ENCODE measurements at places on chromosomes 11 and 22. TPM values are rescaled to one million over a fixed set of nuclear protein-coding genes. Genes with fewer than 3 reads are reported as not detected.

The NXPE4 gene
- total RNA-seq: not detected

- peak; percentile 74 for DNase-seq
Measured at GRCh38 chr11:71120471-71120896, 131.9 kb downstream of the SHANK2 start.

GRCh38 chr22:47587361-47587760 lies 824.9 kb downstream of the TBC1D22A start:
- no peak for DNase-seq

GRCh38 chr11:14261066-14261465 lies 97.9 kb downstream of the RRAS2 start:
- DNase-seq: no peak

DNA sequence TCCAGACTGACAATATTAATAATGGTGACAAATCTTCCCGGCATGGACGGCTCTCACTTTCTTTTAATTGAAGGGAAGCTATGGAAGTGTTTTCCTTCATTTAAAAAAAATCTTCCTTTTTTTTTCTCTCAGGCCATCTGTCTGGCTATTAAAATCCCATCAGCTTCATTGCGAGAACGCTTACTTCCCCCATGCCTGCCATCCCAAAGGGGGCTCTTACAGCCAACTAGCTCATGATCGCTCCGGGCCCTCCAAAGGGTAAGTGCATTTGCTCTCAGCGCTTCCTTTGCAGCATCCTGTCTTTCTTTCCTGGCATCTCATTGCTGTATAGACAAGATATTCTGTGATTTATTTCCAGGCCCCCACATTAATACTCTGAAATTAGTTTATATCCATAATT lies 20.7 kb downstream of the CACNG2 start:
- no peak for DNase-seq

- DNase-seq: no peak
Measured at GRCh38 chr11:96063053-96063452, 139.1 kb upstream of the MTMR2 start.

- no peak for DNase-seq
Measured at GRCh38 chr11:102985850-102986249, 30.3 kb upstream of the MMP13 start.
